ENCODE measurements at places on chromosomes 5 and 9.

DNA sequence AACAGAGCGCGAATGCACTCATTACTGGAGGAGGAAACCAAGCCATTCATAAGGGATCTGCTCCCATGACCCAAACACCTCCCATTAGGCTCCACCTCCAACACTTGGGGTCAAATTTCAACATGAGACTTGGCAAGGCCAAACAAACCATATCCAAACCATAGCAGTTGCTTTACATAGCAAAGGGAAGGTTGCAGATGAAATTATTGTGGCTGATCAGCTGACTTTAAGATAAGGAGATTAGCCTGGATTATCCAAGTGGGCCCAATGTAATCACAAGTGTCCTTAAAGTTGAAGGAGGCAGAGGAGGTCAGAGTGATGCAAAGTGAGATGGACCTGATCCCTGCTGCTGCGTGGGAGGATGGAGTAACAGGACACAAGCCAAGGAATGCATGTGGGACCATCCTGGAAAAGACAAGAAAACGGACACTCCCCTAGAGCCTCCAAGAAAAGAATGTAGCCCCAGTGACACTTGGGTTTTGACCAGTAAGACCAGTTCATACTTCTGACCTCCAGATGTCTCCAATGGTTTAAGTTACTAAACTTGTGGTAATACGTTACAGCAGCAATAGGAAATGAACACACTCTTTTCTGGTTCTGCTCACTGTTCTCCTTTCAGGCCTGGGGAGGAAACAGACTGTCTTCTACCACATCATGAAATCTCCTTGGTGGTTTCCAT lies 167.3 kb downstream of the GNAQ start:
- DNase-seq, result no peak

DNA sequence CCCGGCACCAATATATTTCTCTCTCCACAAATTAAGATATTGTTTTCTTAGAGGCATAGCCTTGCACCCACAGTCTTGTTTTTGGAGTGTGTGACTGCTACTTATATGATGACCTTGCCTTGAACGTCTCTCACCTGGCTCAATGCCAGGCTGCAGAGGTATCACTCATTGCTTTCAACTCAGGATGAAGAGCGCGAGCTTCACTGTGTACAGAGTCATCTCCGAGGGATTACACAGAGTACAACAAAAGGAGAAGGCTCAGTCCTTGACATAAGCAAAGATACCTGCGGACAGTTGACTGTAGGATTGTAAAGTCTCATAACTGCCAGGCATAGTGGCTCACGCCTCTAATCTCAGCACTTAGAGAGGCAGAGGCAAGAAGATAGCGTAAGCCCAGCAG lies 53.8 kb downstream of the CD180 start:
- no peak for DNase-seq

DNA sequence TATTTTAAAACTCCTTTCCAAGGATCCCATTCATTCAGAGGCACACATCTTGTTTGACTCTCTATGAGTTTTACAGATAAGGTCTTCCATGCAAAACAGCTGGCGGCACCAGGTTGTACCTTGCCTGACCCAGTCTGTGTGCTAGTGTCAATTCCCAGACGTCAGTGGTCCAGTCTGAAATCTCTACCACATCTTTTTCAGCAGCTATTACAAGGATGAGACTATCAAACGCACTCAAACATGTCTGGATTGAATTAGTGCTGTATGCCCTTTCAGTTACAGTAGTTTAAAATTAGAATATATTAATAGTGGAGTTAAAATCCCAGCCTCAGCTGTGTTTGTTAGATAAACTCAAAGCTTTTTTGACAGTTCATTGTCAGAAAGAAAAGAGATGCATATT lies 11.7 kb downstream of the CDC14B start:
- DNase-seq, result no peak

GRCh38 chr5:1930880-1931603 lies 48.3 kb upstream of the IRX4 start:
- no peak for DNase-seq

- no peak for DNase-seq
These were observed 5.2 kb downstream of the PTCH1 start for GRCh38 chr9:95511616-95511931.

- DNase-seq, result no peak
These were observed 209.8 kb downstream of the MCTP1 start for GRCh38 chr5:95075111-95075510.

DNA sequence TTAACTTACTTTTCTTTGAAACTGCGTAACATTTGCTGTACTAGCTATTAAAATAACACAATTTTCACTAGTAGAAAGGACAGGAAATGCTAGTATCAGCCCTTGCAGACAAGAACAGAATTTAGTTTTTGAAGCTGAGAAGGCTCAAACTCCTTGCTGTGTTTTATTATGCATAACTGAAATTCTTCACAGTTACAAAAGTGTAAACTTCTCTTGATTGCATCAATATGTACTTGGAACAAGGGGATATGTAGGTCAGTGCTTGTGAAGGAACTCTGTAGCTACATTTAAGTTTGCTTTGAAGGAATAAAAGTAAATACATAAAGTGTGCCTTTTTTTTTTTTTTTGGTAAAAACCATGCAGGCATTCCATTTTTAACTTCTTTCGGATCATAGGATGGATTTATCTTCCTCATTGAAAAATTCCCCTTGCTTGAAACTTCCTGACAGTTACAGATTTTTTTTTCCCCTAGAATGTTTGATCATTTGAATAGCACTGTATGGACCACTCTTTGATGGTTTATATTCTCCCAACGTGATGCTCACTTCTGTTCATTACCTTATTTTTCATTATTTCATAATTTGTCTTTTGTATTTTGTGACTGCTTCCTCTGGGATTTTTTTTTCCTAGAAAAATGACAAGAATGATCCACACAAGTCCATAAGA lies 94.9 kb upstream of the DAB2 start:
- DNase-seq, result no peak

All from stimulated activated CD8-positive, alpha-beta memory T cell treated with anti-CD3 and anti-CD28 coated beads, Interleukin-7, amount 100 ng/mL, for 4 hours (primary cell).